Fibroblast of lung (primary cell): ENCODE measurements at places on chromosomes 7 and 10. TPM values are rescaled to one million over a fixed set of nuclear protein-coding genes. Genes with fewer than 3 reads are reported as not detected.

SPDYE6 gene
- not detected in 2 replicates for total RNA-seq

PIP gene
- total RNA-seq, result not detected in 2 replicates

GRCh38 chr10:43734716-43735115 lies 86.0 kb upstream of the ZNF32 start:
- no peaks in the 10 kb centered on the region for H3K27me3 ChIP-seq
- H3K27ac ChIP-seq, result no peak overlapping the region
- no peak overlapping the region for H3K4me3 ChIP-seq
- DNase-seq, result no peak
- H3K4me1 ChIP-seq, result no peaks in the 10 kb centered on the region
- no peaks in the 10 kb centered on the region for H3K36me3 ChIP-seq

- DNase-seq, result no peak
- H3K4me3 ChIP-seq, result no peak overlapping the region
- H3K36me3 ChIP-seq, result no peaks in the 10 kb centered on the region
- no peak overlapping the region for H3K27ac ChIP-seq
- no peaks in the 10 kb centered on the region for H3K4me1 ChIP-seq
These were observed 319.7 kb upstream of the SP4 start for GRCh38 chr7:21108182-21108581.

DNA sequence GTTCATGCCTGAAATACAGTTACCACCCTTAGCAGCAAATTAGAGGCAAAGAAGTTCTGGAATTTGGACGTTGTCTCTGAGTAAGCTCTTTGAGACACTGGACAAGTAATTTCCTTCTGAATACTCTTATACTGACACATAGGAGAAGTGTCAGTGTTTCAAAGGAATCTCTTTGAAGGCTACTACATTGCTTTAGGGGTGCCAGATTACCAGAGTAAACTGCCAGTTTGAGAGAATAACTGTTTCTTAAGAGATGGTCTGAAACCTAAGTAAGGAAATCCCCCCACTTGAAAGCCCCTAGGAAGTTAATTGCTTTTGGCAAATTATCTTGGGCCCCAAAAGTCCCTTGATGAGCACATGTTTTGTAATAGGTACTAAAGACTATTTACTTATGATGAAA lies 3.4 kb downstream of the FAS start:
- no peaks in the 10 kb centered on the region for H3K27me3 ChIP-seq
- peak; percentile 17 for DNase-seq
- peaks cover 4% of the 10 kb centered on the region for H3K4me1 ChIP-seq
- no peaks in the 10 kb centered on the region for H3K36me3 ChIP-seq

DNA sequence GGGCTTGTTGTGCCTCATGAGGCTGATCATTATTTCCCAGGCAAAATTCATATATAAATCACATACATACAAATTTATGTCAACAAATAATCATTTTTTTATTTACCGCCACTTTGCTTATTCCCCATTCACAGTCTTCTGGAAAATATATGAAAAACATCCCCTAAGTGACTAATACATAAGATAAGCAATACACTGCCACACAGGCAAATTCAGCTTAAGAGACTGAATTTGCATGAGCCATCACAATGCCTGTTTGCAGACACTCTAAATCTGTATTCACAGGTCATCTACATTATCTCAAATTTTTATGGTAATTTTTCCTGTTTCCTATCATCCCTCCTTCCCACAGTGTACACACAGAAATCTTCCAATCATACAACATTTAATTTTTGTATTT lies 13.2 kb downstream of the OSBPL3 start:
- H3K36me3 ChIP-seq, result no peaks in the 10 kb centered on the region
- H3K27me3 ChIP-seq, result no peaks in the 10 kb centered on the region
- DNase-seq, result peak; percentile 51
- H3K4me3 ChIP-seq, result no peak overlapping the region
- H3K27ac ChIP-seq, result no peak overlapping the region
